Activated T-helper 1 cell treated with anti-CD3 and anti-CD28 coated beads, Interleukin-12 subunit alpha, Interleukin-12 subunit beta, Interleukin-2, Interleukin-4 antibody, amounts not matched to agents 30 ng/mL and 10 ng/mL and 1 ng/mL, durations not matched to agents 14 hours and 24 hours and 36 hours (primary cell): ENCODE measurements at places on chromosomes 6 and 20. TPM values are rescaled to one million over a fixed set of nuclear protein-coding genes. Genes with fewer than 3 reads are reported as not detected.

DNA sequence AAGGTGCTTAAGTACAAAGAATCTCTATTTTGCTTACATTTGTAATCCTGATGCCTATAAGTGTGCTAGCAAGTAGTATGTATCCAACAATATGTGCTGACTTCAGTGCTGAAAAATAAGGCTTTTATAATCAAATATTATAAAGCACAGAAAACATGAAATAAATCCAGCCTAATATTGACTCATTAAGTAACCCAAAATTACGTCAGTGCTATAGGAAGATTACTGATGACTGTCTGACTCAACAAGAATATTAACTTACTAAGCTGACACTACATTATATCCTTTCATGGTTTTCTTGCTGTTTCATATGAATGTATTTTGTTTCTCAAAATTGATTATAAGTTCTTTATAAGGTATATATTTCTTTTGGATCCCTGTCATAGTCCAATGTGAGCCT lies 76.1 kb downstream of the ME1 start:
- no peak for DNase-seq
- no peaks in the 10 kb centered on the region for H3K36me3 ChIP-seq
- no peaks in the 10 kb centered on the region for H3K4me1 ChIP-seq
- H3K27me3 ChIP-seq = no peaks in the 10 kb centered on the region
- H3K4me3 ChIP-seq = no peak overlapping the region

- no peak overlapping the region for H3K4me3 ChIP-seq
- no peak for DNase-seq
- H3K27me3 ChIP-seq = no peaks in the 10 kb centered on the region
- no peaks in the 10 kb centered on the region for H3K36me3 ChIP-seq
- no peak overlapping the region for H3K27ac ChIP-seq
- H3K4me1 ChIP-seq = peaks cover 6% of the 10 kb centered on the region
Measured at GRCh38 chr6:18327626-18328025, 59.5 kb upstream of the RNF144B start.

DNA sequence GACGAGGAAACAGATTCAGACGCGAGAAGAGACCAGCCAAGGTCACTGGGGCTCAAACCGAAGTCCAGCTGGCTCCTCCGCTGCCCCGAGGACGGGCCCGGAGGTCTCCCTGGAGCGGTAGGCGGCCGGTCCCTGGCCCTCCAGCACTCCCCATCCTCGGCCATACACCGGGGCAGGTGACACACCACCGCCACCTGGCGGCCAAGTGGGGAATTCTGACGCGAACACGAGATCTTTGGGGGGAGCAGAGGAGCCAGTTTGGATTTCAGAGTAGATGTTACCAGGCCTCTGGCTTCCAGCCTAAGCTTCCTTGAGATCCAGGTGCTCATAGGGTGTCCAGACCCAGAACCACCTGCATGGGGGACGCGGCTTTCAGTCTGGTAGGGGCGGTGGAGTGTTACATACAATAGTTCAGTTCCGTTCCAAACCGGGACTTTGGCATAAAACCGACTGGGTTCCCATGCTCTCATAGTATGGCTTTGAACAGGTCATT lies 16.1 kb downstream of the BPIFB1 start:
- H3K4me3 ChIP-seq = no peak overlapping the region
- H3K4me1 ChIP-seq = peaks cover 3% of the 10 kb centered on the region
- peaks cover 9% of the 10 kb centered on the region for H3K27me3 ChIP-seq
- peak; percentile 48 for DNase-seq
- H3K36me3 ChIP-seq = no peaks in the 10 kb centered on the region

DNAH8 gene
- 0.03 and 0.05 TPM in 2 replicates for total RNA-seq

DNA sequence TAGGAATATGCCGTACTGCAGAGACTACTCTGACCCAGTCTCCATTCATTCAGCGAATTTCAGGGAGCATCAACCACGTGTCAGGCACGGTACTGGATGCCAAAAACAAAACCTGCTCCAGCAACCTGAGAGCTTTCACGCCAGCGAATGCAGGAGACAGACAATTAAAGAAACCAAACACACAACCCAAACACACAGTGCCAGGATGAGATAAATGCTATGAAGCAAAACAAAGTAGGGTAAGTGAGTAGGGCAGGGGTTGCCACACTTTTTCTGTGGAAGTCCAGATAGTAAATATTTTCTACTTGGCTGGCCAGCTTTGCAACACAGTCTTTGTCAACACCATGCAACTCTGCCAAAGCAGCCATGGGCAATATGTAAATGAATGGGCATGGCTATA lies 10.0 kb downstream of the MOCS1 start:
- H3K27ac ChIP-seq = no peak overlapping the region
- no peaks in the 10 kb centered on the region for H3K36me3 ChIP-seq
- DNase-seq = no peak
- no peak overlapping the region for H3K4me3 ChIP-seq

DNA sequence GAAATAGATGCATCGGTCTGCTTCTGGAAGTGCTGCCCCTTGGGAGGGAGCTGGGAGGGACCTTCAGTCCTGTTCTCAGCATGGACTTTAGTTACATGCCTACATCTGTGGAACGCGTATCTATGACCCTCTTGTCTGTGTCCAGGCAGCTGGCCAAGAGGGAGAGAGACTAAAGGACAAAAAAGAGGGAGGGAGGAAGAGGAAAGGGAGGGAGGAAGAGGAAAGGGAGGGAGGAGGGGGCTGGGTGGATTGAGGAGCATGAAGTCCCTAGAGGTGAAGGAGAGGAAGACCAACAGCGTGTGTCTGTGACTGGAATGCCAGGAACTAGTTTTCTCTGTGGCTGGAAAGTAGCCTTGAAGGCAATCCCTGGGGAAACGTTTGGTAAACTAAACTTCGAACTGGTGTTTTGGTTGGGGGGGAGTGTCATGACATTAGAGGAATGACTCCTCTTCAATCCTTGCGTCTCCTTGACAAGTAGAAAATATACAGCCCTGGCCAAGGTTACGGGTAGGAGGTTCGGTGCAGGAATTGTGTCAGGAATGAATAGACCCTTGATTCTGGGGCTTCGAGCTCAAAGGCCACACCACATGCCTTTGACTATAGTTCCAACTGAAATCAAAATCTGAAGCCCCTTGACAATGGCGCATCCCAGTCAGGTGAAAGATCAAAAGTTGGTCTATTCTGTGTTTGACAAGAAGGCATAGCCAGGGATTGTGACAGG lies 52.0 kb upstream of the PLEKHG1 start:
- no peaks in the 10 kb centered on the region for H3K4me1 ChIP-seq
- H3K27me3 ChIP-seq = peaks cover 8% of the 10 kb centered on the region

REM1 gene
- not detected in 2 replicates for total RNA-seq

- DNase-seq = no peak
- H3K4me3 ChIP-seq = no peak overlapping the region
- no peaks in the 10 kb centered on the region for H3K4me1 ChIP-seq
Measured at GRCh38 chr20:50886184-50886790, 45.0 kb downstream of the ADNP start.

- H3K4me1 ChIP-seq = peaks cover 21% of the 10 kb centered on the region
- no peak overlapping the region for H3K4me3 ChIP-seq
- no peaks in the 10 kb centered on the region for H3K27me3 ChIP-seq
- DNase-seq = no peak
- peak overlapping the region; percentile 5 for H3K27ac ChIP-seq
- peaks cover 11% of the 10 kb centered on the region for H3K36me3 ChIP-seq
Measured at GRCh38 chr20:43681468-43681942, 14.6 kb downstream of the MYBL2 start.

GRCh38 chr6:75094614-75095200 lies 111.1 kb downstream of the COL12A1 start:
- H3K36me3 ChIP-seq = no peaks in the 10 kb centered on the region
- no peak overlapping the region for H3K27ac ChIP-seq
- H3K27me3 ChIP-seq = no peaks in the 10 kb centered on the region

- no peak for DNase-seq
- no peaks in the 10 kb centered on the region for H3K36me3 ChIP-seq
- no peaks in the 10 kb centered on the region for H3K4me1 ChIP-seq
- H3K27ac ChIP-seq = no peak overlapping the region
Measured at GRCh38 chr20:63408684-63409046, 47.5 kb upstream of the CHRNA4 start.

HTR1E gene
- not detected in 2 replicates for total RNA-seq

GDAP1L1 gene
- 0.08 TPM in 1 of 2 replicates, not detected in the other for total RNA-seq

- H3K4me1 ChIP-seq = peaks cover 74% of the 10 kb centered on the region
- peak overlapping the region; percentile 91 for H3K27ac ChIP-seq
- peaks cover 18% of the 10 kb centered on the region for H3K36me3 ChIP-seq
- H3K27me3 ChIP-seq = no peaks in the 10 kb centered on the region
Measured at GRCh38 chr6:136787726-136788068, 4.6 kb downstream of the MAP3K5 start.

GRCh38 chr6:3506751-3507383 lies 50.0 kb upstream of the SLC22A23 start:
- H3K4me1 ChIP-seq = no peaks in the 10 kb centered on the region
- H3K27me3 ChIP-seq = peaks cover 5% of the 10 kb centered on the region
- H3K36me3 ChIP-seq = no peaks in the 10 kb centered on the region
- H3K27ac ChIP-seq = no peak overlapping the region

- peaks cover 2% of the 10 kb centered on the region for H3K27me3 ChIP-seq
- H3K4me3 ChIP-seq = no peak overlapping the region
- no peak for DNase-seq
- no peak overlapping the region for H3K27ac ChIP-seq
- H3K36me3 ChIP-seq = no peaks in the 10 kb centered on the region
Measured at GRCh38 chr20:3105256-3106137, 21.0 kb upstream of the AVP start.

DNA sequence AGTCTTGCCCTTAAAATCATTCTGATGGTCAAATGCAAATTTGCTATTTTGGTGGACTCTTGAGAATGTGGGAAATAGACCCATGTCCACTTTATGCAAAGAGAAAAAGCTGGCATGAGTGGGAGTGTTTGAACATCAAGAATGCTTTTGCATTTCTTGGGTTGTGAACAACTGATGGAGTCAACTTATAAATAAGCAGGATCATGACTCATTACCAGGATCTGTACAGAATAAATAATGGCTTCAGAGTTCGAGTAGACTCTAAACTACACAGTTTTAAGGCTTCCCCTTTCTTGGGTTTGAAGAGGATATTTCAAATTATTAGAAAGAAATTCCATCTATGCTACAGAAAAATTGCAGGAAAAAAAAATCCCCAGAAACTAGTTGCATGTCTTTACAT lies 195.5 kb downstream of the EYA4 start:
- DNase-seq = no peak
- no peaks in the 10 kb centered on the region for H3K4me1 ChIP-seq
- H3K4me3 ChIP-seq = no peak overlapping the region
- no peaks in the 10 kb centered on the region for H3K36me3 ChIP-seq
- H3K27ac ChIP-seq = no peak overlapping the region
